ENCODE measurements at places on chromosomes 7 and 10.
A peak's percentile ranks its signal among the peaks of the same experiment; 100 is the strongest.

DNA sequence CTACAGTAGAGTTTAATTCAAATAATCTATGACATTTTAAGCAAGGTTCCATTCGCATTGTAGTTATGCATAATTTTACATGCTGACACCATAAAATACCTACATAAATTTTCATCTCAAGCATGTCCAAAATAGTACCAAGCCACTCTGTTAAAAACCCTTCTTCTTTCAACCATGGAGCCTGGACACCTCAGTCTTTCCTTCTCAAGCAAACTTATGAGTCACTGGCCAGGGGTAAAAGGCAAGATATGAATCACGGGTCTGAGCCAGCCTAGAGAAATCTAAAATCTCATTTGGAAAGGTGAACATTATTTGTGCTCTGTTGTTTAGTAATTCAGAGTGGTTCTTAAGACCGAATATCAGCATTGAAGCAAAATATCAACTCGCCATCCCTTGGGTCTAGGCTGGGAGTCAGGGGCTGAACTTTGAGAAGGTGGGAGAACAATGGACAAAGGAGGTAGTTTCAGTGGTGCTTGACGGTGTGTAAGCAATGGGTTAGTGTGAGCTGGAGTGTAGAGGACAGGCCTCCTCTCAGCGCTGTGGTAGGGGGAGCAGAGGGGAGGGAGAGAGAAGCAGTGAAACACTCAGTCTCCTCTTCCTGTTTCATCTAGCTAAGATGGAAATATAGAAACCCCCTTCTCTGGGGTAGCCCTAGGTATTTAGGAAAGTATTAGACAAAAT lies 19.1 kb upstream of the GPAM start:
- no peak for DNase-seq

DNA sequence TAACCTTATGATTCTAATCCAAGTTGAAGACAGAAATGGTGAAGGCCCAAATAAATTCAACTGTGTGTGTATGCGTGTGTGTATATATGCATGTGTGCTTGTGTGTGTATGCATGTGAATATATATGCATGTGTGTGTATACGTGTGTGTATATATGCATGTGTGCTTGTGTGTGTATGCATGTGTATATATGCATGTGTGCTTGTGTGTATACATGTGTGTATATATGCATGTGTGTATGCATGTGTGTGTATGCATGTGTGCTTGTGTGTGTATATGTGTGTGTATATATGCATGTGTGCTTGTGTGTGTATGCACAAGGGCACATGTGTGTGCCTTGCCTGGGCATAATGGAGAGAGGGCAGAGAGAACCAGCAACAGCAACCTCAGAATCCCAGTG lies 184.7 kb upstream of the PLPP4 start:
- no peak for DNase-seq

DNA sequence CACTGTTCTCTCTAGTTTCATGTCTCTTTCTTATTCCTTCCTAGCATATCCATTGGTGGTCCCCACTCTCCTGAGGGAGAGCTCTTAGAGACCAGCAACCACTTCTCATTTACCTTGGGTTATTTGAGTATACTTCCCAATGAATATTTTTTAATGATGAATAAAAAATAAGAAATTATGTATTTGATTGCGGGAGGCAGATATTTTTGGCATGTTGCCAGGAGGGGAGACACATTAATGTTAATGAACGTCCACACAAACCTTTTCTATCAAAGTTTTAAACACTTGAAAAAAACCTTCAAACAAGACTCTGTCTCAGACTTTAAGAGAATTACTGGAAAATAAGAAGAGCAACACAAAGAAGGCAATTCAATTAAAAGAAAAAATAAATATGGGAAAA lies 260.6 kb upstream of the MAGI2 start:
- DNase-seq, result no peak

DNA sequence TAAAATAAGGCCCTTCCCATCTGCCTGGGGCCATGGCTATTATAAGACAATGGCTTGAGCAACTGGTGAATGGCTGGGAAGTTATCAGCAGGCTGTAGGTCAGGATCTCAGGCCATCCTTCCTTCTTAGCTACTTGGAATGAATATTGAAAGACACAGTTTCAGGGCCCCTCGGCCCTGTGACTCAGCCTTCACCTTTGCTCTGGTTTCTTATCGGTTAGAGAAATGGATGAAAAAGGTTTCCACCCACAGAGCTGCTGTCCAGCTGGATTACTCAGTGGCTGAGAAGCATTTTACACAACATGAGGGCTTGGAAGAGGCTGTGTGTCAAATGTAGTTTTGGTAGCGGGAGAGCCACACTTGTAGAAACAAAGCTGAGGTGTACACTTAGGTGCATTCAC lies 9.4 kb downstream of the ACSL5 start:
- no peak for DNase-seq

DNA sequence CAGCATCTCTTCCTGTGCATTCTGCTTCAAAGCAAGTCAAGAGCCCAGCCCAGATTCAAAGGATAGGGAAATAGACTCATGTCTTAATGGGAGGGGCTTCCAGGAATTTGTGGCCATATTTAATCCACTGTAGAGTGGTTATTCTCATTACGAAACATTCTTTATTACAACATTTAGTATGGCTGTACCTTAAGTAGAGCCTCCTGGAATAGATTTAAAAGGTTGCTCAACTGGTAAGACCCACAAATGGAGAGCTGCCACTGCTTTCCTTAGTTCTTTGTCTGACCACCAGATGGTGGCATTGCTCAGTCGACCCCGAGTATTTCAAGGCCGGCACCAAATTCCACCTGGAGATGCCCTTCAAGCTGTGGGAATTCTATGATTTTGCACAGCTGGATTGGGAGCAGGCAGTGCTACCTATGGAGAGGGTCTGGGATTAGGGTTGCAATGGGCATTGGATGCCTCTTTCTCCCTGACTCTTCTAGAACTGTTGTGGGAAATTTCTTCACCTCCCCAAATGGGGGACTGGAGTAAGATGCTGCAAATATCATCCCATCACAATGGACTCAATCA lies 102.2 kb downstream of the RBM20 start:
- DNase-seq, result peak; percentile 74

GRCh38 chr7:149846436-149847046 lies 8.4 kb downstream of the ZNF862 start:
- DNase-seq, result no peak

GRCh38 chr10:65231148-65231547 lies 1694.7 kb upstream of the LRRTM3 start:
- no peak for DNase-seq
